ENCODE measurements at places on chromosomes 7 and 10.

DNA sequence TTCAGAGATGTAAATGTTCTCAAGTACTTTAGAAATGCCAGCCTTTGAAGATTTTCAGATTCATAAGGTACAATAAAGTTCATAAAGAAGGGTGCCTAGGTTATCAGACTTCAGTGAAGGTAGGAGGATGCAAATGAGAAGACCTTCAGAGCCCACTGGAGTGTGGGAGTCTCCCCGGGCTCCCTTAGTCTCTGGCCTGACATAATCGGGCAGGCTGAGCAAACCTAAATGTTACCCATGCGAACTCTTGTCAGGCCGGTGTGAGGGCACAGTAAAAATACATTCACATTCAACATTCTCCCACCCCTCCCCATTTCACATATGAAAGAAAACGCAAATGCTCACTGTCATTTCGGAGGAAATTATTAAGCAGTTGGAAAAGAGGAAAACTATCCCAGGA is 102.6 kb upstream of the FEZF1 start:
- no peak for DNase-seq

GRCh38 chr7:44434201-44434600 is 56.3 kb downstream of the NUDCD3 start:
- no peak for DNase-seq

DNA sequence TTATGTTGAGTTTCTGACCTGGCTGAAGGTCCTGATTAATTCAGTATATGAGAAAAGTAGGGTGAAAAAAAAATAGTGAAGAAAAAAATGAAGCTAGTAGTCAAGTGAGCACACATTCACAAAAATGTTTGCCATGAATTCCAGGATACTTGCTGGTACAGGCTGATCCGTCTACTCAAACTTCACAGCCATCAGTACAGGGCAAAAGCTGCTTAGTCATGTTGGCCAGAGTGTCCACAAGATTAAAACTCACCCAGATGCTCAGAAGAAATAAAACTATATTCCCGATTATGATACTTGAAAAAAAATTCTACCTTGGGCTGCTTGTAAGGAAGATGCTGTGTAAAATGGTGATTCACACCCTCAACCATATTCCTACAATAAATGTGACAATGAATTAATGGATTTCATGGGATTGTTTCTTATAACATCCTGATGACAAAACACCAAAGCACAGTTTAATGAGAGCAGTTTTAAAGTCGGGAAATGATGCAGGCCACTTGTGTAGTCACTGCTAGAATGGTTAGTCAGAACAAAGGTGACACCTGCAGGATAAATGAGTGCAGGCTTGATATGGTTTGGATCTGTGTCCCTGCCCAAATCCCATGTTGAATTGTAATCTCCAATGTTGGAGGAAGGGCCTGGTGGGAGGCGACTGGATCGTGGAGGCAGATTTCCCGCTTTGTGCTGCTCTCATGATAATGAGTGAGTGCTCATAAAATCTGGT is 49.2 kb upstream of the ANKRD1 start:
- no peak for DNase-seq

DNA sequence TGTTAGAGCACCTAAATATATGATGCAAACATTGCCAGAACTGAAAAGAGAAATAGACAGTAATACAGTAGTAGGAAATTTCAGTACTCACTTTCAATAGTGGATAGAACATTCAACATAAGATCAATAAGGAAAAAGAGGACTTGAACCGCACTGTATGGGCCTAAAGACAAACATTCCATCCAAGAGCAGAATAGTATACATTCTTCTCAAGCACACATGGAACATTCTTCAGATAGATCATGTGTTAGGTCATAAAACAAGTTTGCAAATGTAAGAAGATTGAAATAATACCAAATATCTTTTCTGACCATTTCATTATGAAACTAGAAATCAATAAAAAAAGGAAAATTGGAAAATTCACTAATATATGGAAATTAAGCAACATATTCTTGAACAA is 185.4 kb upstream of the FOXP2 start:
- no peak for DNase-seq

DNA sequence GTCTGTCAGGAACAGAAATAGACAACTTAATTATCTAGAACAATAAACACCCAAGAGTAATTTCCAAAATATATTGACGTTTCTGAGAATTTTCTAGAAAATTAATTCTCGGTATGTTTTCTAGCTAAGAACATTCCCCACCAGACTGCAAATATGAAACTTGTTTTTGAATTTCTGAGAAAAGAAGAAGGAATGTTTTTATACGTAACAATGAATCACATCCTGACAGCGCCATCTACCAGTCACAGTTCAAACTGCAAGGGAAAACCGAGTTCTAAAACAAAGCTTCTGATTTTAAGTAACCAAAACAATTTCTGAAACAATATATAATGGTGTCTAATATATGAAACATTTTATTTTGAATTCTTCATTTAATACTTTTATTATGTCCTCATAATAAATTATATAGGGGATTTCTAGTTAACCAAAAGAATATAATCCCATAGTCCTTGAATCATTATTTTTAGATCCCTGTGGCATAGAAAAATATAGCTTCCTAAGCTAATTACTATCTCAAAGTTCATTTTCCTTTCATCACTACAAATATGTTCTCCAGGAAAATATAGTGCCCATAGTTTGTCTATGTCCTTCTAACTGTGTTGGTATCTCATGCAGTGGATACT is 34.5 kb upstream of the MEOX2 start:
- no peak for DNase-seq

DNA sequence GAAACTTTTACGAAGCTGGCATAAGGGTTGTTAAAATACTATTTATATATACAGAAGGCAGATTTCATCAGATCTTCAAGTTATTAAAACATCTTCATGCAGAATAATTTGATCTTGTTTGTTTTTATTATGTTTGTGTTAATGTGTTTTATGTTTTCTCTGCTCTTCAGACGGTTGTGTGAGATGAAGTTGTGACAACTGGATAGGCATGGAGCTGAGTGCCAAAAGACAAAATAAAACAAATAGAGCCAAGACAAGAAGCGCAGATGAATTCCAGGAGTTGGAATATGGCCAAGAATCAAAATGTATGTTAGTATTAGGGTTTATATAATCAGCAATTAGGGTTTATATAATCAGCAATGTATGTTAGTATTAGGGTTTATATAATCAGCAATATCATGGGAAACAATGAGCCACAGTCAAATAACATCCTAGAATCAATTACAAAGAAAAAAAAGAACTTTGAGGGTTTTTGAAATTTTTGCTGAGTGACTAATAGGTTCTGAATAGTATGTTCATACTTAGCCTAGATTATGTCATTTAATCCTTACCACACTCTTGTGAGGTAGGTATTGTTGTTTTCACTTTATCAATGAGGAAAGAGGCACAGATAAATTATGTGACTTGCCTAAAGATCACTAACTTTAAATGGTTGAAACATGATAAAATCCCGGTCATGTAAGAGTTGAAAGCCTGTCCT is 488.0 kb upstream of the STEAP1 start:
- DNase-seq: no peak

DNA sequence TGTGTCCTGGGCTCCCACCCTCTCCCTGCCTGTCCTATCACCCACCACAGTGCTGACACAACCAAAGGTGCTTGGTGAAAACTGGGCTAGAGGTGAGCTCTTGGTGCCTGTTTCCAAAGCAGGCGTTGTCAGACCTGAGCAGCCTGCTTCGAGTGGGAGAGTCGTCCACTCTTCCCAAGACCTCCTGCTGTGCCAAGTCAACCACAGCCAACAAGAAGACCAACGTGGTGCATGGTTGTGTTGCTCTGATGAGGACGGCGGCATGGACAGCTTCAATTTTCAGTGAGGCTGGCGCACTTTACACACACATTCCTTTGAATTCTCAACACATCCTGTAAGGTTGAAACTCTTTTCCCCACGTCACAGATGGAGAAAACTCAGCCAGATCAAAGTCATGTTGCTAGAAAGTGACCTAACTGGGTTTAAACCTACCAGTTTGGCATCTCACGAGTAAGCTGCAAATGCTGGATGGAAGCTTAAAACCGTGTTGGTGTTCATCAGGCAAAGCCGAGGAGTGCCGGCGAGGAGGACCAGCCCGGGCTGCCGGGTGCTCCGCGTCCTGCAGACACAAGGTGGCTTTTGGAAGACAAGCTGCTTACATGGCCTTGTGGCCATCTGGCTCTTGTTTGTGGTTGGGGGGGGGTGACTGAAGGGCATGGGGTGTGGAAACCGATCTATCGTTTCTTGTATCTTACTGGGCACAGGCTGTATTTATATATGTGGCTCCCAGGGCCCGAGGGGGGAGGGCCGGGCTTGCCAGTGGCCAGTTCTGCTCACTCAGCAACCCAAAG is 39.3 kb downstream of the INSIG1 start:
- no peak for DNase-seq

- no peak for DNase-seq
Observed at GRCh38 chr10:22308390-22308789, 7.8 kb upstream of the COMMD3 start.

DNA sequence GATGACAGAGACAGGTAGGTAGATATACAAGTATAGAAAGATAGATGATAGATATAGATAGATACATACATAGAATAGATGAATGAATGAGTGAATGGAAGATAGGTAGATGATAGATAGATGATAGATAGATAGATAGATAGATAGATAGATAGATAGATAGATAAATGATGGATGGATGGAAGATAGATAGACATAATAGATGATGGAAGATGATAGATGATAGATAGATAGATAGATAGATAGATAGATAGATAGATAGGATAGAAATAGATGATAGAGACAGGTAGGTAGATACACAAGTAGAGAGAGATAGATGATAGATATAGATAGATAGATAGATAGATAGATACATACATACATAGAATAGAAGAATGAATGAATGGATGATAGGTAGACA is 510.1 kb upstream of the AUTS2 start:
- DNase-seq: no peak

DNA sequence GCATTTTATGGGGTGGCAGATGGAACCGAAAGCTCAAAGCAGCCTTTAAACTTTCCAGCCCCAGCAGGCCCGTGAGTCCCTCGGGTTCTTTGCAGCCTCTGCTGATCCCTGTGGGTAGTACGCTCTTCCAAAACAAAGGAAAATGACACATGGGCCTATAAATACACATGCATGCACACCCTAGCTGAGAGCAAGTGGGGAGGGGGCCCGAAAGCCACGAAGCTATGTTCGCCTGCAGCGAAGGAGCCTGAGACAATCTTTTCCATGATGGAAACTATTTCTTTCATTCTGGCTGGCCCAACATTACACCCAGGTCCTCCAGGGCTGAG is 32.2 kb downstream of the CALML5 start:
- no peak for DNase-seq

GRCh38 chr10:126097558-126098225 is 201.3 kb downstream of the FANK1 start:
- no peak for DNase-seq

- DNase-seq: no peak
Observed at GRCh38 chr10:83425306-83425705, 714.0 kb upstream of the GHITM start.

DNA sequence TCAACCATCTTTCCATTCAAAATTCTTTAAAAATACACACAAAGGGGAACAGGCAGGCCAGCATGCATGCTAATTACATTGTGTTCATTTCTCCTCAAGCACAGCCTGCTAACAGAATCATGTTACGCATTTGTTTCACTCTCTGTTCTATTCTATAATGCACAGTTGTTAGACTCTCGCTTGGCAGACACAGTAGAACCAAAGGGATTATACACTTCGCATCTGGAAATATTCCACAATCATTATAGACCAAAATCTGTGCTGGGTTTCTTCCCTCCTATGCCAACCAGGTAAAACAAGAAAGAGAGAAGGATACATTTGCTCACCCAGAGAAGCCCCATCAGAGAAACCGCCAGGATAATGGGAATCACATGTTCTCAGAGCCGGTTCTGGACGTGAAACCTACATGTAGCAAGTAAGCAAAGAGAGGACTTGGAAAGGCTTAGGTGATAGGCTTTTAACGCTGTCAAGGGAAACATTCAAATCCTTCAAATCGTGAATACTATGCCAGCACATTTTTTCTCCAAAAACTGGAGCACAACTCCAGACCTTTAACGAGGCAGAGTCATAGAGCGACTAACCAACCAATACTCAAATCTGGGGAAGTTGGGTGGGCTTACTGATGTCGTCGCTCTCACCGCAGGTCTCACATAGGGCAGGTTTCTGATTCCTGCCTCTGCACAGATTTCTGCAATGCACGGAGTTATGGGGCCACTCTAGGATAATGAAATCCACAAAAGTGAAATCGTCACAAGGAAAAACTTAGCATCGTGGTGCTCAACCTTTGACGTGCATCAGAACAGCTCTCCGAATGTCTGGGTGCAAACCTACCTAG is 380.5 kb upstream of the AUTS2 start:
- DNase-seq: no peak

GRCh38 chr7:20153999-20154398 is 63.2 kb downstream of the MACC1 start:
- DNase-seq: no peak

DNA sequence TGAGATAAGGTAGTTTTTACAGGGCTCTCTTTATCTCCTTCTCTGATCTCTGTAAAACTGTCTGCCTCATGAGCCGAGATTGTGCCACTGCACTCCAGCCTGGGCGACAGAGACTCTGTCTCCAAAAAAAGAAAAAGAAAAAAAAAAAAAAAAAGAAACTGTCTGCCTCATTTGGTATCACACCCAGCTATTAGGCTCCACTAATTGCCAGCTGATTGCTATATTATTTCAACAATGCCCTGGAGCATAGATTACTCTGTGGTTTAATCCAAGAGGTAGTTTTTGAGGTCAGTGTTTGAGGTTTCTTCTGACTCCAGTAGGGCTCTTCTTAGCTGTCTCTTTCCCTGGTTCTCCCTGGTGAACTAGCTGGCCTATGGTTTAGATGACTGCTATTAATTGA is 268.1 kb upstream of the PLPP4 start:
- DNase-seq: no peak

GRCh38 chr7:39623732-39624441 is 515 bp downstream of the RALA start:
- no peak for DNase-seq

DNA sequence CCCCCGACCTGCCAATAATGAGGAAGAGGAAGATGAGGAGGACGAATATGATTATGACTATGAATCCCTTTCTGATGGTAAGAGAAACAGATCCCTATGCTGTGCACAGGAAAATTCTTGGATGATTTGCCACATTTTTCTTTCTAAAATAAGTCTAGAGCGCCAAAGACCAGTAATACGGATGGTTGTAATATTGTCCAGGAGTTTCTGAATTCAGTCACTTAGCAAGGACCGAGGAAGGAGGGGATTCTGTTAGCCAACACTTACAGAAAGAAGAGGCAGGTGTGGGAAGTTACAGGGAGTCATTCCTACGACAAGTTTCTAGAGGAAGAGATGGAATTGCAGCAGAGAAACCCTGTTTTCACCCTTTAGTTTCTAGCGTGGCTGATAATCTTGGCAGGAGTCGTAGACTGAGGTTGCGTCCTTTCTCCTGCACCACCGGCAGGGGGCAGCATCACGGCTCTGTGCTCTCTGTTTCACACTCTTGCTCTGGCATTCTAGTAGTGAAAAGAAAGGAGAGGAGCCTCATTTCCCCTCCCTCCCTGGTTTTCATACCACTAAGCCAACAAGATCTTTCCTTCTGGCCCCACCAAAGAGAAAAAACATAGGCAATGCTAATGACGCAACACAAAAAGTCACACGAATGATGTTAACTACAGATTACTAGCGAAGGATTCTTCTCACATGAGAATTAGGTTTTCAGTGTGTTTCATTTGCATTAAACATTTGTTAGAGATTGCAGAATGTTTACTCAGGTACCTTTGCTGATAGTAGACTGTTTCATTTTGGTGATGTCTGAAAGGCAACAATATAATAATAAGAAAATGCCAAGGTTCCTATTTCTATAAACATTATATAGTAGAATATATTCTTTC is 82.7 kb downstream of the NOC3L start:
- peak; percentile 11 for DNase-seq
